Lung (tissue), 17 donors: ENCODE measurements at places on chromosomes 11 and 22. TPM values are rescaled to one million over a fixed set of nuclear protein-coding genes. Genes with fewer than 3 reads are reported as not detected.

DNA sequence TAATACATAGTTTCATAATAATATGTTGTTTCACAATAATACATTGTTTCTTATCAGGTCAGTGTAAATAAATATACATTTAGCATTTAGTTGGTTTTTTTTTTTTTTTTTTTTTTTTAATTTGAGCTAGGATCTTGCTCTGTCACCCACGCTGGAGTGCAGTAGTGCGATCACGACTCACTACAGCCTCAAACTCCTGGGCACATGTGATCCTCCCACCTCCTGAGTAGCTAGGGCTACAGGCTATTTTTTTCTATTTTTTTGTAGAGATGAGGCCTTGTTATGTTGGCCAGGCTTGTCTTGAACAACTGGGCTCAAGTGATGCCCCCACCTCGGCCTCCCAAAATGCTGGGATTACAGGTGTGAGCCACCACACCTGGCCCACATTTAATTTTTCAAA, 43.5 kb downstream of the MIAT start:
- DNase-seq, result no peak

- peak; percentile 64 for DNase-seq
These were observed 772 bp downstream of the SLC25A45 start for GRCh38 chr11:65381716-65382032.

DNA sequence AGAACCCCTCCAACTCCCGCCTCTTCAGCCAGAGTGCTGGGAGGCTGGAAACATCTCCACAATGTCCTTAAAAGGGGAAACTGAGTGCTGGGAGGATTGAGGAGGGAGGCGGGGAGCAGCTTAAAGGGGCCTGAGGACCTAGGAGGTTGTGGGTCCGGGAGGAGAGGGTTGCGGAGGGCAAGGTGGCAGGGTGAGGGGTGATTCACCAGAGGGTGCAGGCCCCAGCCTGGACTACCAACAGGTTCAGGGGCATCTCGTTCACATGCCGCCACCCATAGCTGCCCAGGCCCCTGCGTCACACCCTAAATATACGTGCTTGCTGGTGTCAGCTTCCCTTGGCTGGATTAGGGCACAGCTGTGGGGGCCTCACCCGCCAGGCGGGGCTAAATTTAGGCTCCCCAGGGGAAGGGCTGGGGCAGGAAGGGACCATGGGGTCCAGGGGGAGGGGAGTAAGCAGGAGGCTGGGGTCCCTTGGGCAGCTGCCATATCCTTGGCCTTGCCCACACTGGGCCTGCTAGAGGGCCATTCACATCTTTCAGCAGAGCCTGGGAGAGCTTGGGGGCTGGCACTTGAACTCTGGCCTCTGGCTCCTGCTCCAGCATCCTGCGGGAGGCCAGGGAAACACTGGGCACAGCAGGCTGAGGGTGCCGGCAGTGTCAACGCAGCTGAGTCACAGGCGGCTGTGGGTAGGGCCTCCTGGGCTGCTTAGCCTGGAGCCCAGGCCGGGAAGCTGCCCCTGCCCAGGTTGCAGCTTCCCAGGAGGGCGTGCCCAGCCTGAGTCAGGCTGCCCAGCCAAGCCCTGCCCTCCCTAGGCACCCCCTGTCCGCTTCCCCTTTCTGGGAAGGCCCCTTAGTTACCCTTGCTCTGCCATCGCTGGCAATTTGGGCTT, 1.3 kb downstream of the EHBP1L1 start:
- DNase-seq, result no peak

GRCh38 chr11:27710536-27710935, 10.3 kb upstream of the BDNF start:
- no peak for DNase-seq

DNA sequence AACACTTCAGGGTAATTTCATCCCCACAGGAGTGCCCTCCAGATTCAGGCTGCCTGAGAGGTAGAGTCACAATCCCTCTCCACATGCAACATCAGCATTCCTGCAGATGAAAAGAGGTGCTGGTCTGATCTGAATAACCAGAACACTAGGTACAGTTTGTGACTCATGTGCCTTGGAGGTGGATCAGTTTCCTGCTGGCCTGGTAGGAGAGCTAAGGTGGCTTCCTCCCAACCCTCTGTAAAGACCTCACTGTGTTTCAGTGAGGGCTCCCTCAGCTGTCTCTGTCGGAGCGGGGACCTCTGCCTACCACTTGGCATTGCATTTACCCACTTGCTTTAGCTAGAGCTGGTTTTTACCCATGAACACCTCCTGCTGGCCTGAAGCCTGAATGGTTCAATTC, 7.6 kb downstream of the OR9G1 start:
- DNase-seq, result no peak

Gene MS4A6E
- not detected for total RNA-seq
